ENCODE measurements at places on chromosomes 2 and 18. TPM values are rescaled to one million over a fixed set of nuclear protein-coding genes. Genes with fewer than 3 reads are reported as not detected.

Gene SNRNP200
- 255 TPM for total RNA-seq

Gene PNPT1
- total RNA-seq, result 31.2 TPM

Gene MAP2
- total RNA-seq, result 0.38 TPM

Gene TFCP2L1
- total RNA-seq, result 0.24 TPM

Gene NTSR2
- total RNA-seq, result not detected

Gene C2orf66
- not detected for total RNA-seq

Gene ARHGAP15
- total RNA-seq, result 183 TPM

Gene CDH19
- not detected for total RNA-seq

Gene DSC1
- 4.0 TPM for total RNA-seq

Gene VWA3B
- not detected for total RNA-seq

Gene FBXO48
- 5.3 TPM for total RNA-seq

Gene SCN7A
- not detected for total RNA-seq

Gene CIB4
- total RNA-seq, result not detected

Gene TMEM247
- total RNA-seq, result not detected

Gene DUSP2
- 22.1 TPM for total RNA-seq

Gene SP110
- 117 TPM for total RNA-seq

Gene RAB6C
- not detected for total RNA-seq

Gene B4GALT6
- 1.4 TPM for total RNA-seq

Gene ASXL3
- not detected for total RNA-seq

Gene CFAP65
- total RNA-seq, result not detected

Gene PROKR1
- not detected for total RNA-seq

Gene SDC1
- total RNA-seq, result 0.37 TPM

Gene CCDC141
- total RNA-seq, result 39.2 TPM

Gene MTCL1
- not detected for total RNA-seq

Gene TRIM43
- not detected for total RNA-seq

Gene MC2R
- total RNA-seq, result not detected

Gene TEX44
- not detected for total RNA-seq

Gene FNDC4
- not detected for total RNA-seq

Gene LIMS2
- 11.0 TPM for total RNA-seq

Gene HNMT
- not detected for total RNA-seq

Gene MLPH
- total RNA-seq, result not detected

Gene BMP10
- total RNA-seq, result not detected

Gene KIF1A
- total RNA-seq, result not detected

Gene ZNF516
- 0.94 TPM for total RNA-seq

Gene ALKAL2
- total RNA-seq, result not detected

Gene ANKRD30B
- not detected for total RNA-seq

Gene BOD1L2
- not detected for total RNA-seq

Gene SEMA4F
- total RNA-seq, result 7.2 TPM

Gene TRMT61B
- 20.5 TPM for total RNA-seq

Gene OSBPL1A
- total RNA-seq, result 3.9 TPM

Gene ANKRD30BL
- not detected for total RNA-seq

Gene PDCD1
- 1.1 TPM for total RNA-seq

Gene CBLN2
- not detected for total RNA-seq

Gene STPG4
- total RNA-seq, result 0.13 TPM

Gene KCNJ3
- not detected for total RNA-seq

Gene FIGLA
- total RNA-seq, result not detected

Gene DIPK1C
- total RNA-seq, result not detected
